Activated T-cell treated with anti-CD3 and anti-CD28 coated beads, Interleukin-2, amount 50 U/mL, for 72 hours (primary cell): ENCODE measurements at places on chromosomes 12 and 14.

GRCh38 chr12:53868511-53868986, 70.1 kb upstream of the HOXC13 start:
- DNase-seq, result no peak

- DNase-seq, result no peak
These were observed 54.9 kb upstream of the CISTR start for GRCh38 chr12:53806721-53807120.

DNA sequence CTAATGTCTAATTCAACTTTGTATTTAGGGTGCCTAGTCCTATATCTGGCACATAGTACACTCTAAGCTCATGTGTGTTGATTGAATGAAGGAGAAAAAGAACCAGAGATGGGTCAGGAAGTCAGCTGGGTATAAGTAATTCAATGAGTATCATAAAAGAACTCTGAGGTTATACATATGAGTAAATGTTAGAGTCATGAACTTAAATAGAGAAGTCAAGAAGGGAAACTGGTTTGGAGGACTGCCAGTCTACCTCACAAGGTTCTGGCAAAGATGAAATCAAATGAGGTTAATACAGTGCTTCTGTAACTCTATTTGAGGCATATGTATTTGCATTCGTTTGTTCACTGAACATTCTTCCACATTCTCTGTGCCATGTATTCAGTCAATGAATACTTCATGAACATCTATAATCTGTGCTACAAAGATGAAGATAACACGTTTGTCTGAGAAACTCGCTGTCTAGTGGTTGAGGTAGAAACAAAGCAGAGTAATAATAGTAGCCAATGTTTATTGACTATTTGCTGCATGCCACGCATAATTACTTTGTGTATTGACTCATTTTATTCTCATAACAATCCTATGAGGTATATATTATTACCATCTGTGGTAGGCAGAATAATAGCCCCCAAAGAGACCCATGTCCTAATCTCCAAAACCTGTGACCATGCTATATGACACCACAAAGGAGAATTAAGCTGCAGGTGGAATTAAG, 88.9 kb downstream of the PTGER2 start:
- DNase-seq, result peak; percentile 57

- no peak for DNase-seq
These were observed 108.8 kb downstream of the SLC25A21 start for GRCh38 chr14:37063467-37064240.

DNA sequence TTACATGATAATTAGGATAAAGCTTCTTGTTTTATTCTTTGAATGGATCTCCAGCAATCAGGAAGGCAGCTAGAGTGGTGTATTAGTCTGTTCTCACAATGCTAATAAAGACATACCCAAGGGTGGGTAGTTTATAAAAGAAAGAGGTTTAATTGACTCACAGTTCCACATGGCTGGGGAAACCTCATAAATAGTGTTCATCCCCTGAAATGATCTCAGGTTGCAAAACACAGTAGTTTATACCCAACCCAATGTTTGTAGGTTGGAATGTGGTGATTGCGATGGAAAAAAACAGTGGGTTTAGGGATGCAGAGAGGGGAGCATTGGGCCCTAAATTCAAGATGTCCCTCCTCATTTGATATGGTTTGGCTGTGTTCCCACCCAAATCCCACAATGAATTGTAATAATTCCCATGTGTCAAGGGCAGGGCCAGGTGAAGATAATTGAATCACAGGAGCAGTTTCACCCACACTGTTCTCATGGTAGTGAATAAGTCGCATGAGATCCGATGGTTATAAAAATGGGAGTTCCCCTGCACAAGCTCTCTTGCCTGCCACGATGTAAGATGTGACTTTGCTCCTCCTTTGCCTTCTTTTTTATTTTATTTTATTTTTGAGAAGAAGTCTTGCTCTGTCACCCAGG, 11.5 kb downstream of the MUCL1 start:
- no peak for DNase-seq

DNA sequence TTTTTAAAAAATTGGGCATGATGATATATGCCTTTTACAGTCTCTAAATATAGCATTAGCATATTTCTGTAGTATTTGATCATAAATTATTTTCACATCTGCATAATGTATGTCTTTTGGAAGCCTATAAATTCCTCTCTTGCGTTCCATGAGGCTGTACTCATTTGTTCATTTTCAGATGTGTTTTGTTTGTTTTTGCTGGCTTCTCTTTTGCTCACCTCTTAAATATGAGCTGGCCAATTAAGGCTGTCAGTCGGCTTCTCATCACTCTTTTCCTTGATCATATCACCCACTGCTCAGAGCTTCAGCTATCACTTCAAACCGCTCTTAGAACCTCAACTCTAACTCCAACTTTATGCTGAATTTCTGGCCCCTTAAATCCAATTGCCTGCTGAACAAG, 6.6 kb downstream of the TMEM263 start:
- DNase-seq, result no peak

- DNase-seq, result no peak
These were observed 10.5 kb downstream of the PALS1 start for GRCh38 chr14:67251573-67252226.

DNA sequence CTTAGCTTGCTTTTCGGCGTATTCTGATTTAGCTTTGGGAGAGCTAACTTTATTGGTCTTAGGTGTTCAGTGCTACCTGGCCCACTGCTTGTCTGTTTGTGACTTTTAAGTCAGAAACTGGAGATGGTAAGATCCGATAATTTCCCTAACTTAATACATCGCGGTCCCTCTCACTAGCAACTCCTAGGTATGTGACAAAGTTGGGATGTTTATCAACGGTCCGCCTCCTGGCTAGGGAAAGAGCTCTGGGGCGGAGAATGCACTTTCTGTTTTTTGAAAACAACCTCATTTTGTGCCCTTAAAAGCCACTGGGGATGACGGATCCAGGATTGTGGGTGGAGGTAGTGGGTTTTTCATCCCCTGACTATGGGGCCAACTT, 1.2 kb downstream of the CDKN1B start:
- DNase-seq, result peak; percentile 24

DNA sequence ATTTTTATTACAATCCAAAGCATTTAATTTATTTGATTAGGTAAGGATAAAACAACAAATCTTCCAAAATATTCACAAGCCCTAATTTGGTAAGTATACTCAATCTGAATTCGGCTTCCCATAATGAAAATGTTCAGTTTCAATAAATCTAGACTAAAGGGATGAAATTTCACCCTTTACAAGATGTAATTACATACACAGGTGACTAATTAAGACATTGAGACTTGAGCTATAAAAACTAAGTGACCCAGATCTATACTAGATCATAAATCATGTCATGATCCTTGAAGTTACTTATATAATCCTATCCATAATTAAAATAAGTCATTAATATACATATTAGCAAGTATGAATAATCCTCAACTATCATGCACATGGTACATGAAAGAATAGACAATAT, 36.6 kb downstream of the LRP6 start:
- no peak for DNase-seq

DNA sequence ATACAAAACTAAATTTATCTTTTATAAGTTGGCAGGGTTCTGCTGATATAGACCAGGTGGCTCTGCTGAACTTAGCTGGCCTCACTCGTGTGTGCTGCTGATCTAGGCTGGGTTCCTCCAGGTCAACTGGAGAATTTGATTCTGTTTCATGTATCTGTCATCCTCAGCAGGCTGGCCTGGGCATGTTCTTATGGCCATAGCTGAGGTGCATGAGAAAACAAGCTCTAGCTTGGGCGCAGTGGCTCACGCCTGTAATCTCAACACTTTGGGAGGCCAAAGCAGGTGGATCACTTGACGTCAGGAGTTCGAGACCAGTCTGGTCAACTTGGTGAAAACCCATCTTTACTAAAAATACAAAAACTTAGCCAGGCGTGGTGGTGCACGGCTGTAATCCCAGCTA, 24.3 kb upstream of the BCL2L14 start:
- no peak for DNase-seq

GRCh38 chr12:6171409-6172015, 28.7 kb upstream of the CD9 start:
- no peak for DNase-seq

GRCh38 chr12:107229827-107230226, 136.5 kb upstream of the CRY1 start:
- no peak for DNase-seq

DNA sequence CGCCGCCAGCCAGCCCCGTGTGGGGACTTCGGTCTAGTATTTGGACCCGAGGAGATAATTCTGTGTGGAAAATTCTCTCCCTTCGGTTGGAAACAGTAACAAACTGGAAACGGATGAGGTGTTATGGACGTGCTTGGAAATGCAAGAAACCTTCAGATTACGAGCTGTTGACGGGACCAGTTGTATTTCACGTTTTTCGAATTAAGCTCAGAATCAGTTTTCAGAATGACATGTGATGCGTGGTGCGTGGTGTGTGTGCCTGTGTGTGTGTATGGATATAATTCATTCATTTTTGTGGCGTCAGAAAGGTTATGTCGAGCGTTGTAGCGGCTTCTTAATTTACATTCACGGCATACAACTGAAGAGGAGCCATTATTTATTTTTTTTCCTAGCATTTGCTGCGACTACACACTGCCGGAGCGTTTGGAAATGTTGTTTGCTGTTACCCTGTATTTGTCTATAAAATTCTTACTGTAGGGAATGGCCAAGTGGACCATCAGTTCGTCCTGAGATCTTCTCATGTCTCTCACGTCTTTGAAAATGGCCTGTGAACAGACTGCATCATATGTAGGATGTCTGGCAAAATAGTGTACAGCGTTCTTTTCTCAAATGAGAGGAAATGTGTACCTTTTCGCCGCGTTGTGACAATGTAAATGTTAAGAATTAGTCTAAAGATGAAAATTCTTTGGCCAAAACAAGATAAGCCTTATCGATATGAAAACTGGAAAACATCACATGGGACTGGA, 1.3 kb downstream of the TRAF3 start:
- peak; percentile 17 for DNase-seq

GRCh38 chr12:89573051-89573810, 47.4 kb upstream of the POC1B start:
- DNase-seq, result no peak

DNA sequence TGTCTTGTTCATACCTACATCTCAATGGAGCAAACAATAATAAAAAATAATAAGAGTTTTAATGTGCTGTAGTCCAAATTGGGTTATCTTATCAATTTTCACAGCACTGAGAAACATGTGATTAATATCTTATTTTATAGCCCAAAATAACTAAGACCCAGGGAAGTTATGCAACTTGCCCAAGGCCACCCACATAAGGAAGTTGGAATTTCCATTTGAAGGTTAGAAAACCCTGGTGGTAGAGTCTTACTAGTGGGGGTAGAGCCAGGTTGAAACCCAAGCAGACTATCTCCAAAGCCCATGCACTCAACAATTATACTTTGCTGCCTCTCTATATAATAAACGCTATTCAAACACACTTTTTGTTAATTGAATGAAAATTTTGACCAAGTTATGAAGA, 270.0 kb upstream of the CAND1 start:
- no peak for DNase-seq

GRCh38 chr14:23301969-23302289, 730 bp downstream of the PPP1R3E start:
- no peak for DNase-seq
